ENCODE measurements at places on chromosomes 5 and 9.

- no peak for DNase-seq
These were observed 38.4 kb downstream of the UBE2QL1 start for GRCh38 chr5:6487081-6487480.

DNA sequence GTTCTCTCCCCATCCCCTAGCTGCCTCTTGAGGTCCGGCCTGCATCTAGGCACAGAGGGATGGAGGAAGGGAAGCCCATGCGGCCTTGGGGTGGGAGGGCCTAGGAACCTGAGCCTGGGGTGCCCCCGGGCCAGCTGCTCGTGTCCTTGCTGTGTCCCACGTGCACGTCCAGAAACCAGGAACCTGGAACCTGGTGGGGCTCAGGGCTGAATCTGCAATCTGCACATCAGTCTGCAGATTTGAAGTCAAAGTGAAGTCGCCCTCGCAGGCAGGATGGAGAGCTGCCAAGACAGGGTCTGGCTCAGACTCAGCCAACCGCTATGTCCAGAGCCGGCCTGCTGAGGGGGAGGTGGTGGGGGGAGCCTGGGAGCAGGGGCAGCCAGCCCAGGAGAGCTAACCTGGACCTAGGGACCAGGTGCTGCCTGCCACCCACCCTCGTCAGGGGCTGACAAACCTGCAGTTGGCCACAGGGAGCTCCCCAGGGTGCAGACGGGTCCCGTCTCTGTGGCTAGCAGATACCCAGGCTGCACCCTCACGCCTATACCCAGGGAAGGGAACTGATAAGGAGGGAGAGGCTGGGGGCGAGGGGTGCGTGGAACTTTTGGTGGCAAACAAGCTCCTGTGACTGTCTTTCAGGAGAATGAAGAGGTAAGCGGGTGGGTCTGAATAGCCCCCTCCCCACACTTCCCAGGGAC lies 103.5 kb upstream of the SIMC1 start:
- no peak for DNase-seq

- DNase-seq = no peak
These were observed 375.2 kb upstream of the WWC1 start for GRCh38 chr5:167916261-167916691.

- DNase-seq = no peak
These were observed 290.2 kb upstream of the POU5F2 start for GRCh38 chr5:94031631-94032030.

- DNase-seq = no peak
These were observed 21.3 kb downstream of the PRDM9 start for GRCh38 chr5:23528677-23529076.

- DNase-seq = peak; percentile 79
These were observed 29.8 kb upstream of the FABP6 start for GRCh38 chr5:160199410-160199911.

GRCh38 chr5:127389601-127390000 lies 99.0 kb downstream of the MEGF10 start:
- no peak for DNase-seq

- no peak for DNase-seq
These were observed 427.3 kb downstream of the PDE4D start for GRCh38 chr5:59466271-59466670.

- no peak for DNase-seq
These were observed 1788.0 kb upstream of the NUDT12 start for GRCh38 chr5:105350486-105351140.

- no peak for DNase-seq
These were observed 19.2 kb downstream of the GADD45G start for GRCh38 chr9:89623925-89624420.

DNA sequence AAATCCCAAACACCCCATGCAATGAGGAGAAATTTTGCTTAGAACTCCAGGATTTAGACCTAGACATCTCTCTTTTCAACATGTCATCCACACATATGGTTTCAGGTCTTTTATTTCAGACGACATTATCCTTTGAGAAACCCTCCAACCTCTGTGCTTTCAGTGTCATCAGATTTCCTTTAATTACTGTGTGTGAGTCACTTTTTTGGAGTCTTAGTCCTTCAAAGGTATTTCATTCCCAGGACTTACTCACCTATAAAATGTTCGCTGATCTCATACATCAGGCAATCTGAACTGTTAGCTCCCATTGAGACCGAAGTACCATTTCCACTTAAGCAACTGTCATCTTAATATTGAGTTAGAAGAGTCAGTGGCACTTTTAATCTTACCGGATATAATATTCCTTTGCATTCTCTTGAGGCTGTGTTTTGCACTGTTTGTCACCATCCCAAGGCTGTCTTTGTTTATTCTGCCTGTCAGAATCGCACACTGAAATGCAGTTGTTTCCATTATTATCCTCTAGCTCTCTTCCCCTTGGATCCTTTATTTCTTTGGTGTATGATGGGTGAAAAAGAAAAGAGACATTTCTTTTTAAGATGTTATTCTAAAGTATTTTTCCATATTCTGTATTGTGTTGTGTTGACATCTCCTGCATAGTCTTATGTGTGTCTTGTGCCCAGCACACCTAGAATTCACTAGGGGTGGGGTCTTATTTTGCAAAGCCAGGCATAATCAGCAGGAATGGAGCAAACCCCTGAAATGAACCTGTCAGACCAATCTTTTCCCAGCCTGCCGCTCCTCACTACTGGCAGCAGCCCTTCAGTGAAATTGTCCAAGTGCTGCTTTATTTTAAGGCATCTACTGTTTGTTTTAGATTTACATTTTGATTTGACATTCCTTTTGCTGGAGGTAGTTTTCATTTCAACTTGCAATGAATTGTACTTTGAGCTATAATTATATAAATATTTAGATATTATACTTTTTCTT lies 155.4 kb downstream of the PAM start:
- DNase-seq = no peak

- DNase-seq = no peak
These were observed 78.1 kb upstream of the NREP start for GRCh38 chr5:111834926-111835599.

GRCh38 chr5:133460172-133460758 lies 152.1 kb downstream of the FSTL4 start:
- peak; percentile 52 for DNase-seq

GRCh38 chr5:33850100-33850594 lies 41.6 kb downstream of the ADAMTS12 start:
- peak; percentile 73 for DNase-seq

GRCh38 chr9:20363233-20363632 lies 259.1 kb downstream of the MLLT3 start:
- DNase-seq = no peak

GRCh38 chr5:172932313-172933017 lies 26.8 kb upstream of the RPL26L1 start:
- peak; percentile 73 for DNase-seq

GRCh38 chr5:78893940-78894677 lies 91.0 kb downstream of the ARSB start:
- no peak for DNase-seq

GRCh38 chr9:92749934-92750315 lies 14.7 kb downstream of the BICD2 start:
- no peak for DNase-seq

DNA sequence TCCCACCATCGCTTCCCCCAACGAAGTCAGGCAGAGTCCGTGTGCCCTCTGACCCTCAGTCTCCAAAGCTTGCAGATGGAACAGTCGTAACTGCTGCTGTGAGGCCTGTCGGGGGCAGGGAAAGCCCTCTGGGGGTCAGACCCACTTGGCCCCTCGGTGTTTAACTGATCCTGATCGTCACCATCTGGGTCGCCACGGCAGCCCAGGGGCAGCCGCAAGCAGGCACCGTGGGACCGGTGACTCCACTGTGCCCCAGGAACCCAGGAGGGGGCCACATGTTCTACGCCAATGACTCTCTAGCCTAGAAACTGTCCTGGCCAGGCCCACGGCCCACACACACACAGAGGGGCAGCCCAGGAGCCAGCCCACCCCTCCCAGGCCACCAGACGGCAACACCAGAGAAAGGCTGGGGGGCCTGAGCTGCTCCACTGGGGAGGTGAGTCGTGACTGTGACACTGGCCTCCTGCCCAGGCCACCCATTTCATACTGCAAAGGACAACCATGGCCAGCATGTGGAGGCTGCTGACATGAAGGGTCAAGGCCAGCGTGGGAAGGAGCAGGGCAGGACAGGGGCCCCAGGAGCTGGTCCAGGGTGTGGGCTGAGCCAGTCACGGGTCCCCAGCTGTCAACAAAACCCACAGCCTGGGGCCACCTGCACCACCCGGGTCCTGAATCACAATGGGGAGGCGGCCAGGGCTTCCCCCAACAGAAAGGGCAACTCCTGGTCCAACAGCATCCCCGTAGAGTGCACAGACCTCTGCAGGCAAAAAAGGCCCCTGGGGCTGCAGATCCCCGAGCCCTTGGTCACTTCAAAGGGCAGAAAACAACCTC lies 20.8 kb downstream of the VAV2 start:
- no peak for DNase-seq

DNA sequence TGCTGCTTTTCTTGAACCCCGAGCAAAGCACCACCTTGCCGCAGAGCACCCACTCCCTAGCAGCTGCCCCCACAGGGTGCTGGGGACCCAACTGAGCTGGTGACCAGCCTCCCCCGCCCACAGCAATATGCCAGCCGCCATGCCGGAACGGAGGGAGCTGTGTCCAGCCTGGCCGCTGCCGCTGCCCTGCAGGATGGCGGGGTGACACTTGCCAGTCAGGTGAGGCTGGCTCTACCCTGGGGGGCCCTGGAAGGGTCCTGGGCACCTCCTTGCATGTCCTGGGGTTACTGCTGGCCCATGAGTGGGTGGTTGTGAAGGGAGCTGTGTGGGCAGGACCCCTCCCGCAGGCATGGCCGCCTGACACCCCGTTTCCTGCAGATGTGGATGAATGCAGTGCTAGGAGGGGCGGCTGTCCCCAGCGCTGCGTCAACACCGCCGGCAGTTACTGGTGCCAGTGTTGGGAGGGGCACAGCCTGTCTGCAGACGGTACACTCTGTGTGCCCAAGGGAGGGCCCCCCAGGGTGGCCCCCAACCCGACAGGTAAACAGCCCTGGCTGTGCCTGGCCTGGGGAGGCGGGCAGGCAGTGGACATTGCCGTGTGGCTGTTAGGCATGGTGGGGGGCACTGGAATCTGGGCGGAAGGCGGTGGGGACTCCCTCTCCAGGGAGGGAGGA lies 7.2 kb downstream of the EGFL7 start:
- no peak for DNase-seq

GRCh38 chr5:142748132-142748531 lies 22.0 kb upstream of the ARHGAP26 start:
- no peak for DNase-seq
